ENCODE measurements at places on chromosomes 11 and 22.

- no peak for DNase-seq
Observed at GRCh38 chr22:22168941-22169867, 75.4 kb upstream of the VPREB1 start.

DNA sequence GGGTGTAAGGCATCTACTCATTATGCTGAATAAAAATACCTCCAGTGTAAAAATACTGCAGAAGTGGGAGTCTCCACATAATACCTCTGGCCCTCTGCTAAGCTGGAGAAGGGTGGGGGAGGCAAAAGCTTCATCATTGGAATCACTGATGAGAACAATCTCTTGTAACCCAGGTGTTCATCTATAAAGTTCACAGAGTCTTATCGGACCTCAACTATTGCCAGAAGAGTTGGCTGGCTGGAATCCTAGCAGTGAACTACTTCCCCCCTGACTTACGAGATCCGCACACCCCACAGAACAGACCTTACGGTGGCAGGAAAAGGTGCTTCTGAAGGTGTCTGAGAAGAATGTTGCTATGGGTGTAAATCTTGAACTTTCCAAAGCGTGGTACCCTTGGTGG lies 2.5 kb downstream of the OR8D1 start:
- no peak for DNase-seq

DNA sequence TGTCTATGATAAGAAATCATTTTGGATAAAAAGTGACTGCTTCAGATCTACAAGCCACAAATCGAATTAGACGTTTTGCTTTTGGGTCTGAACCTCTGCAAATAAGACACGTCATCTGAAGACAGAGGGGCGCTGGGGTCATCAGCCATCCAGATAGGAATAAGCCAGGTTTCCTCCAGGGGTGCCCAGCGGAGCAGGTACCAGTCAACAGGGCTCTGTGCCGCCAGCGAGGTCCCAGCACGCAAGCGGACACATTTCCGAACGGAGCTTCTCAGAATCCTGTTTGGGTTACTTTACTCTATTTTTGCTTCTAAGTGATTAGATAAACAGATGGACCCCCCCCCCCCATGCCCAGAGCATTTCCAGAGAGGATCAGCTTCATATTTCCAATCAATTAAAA lies 873.8 kb downstream of the BRD1 start:
- no peak for DNase-seq

- no peak for DNase-seq
Observed at GRCh38 chr22:45893516-45893915, 83.4 kb downstream of the WNT7B start.

DNA sequence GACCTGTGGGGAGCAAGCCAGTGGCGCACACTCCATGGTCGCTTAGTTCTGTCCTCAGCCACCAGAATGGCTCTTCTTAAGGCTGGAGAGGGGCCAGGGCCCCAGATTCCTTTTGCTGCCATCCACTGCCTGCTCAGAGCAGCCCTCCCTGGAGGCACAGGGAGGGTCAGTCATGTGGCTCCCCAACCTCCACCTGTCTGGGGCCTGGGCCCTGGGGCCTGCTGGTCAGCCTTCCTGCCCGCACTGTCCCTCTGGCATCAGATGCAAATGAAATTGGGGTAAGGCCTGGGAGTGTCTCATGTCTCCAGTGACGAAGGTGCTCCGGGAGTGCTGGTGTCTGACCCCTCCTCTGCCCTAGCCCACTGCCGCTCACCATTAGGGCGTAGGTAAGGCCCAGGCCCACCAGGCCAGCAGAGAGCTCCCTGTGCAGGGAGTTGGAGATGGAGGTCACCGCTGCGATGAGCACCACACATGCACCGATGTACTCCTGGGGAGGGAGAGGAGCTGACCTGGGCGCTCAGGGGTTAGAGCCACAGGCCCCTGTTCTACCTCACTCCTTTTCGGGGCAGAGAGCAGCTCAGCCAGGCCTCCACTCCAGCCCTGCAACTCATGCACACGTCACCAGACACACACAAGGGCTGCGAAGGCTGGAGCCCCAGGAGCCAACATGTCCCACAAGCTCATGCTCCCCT lies 9.0 kb upstream of the KCNJ11 start:
- no peak for DNase-seq

DNA sequence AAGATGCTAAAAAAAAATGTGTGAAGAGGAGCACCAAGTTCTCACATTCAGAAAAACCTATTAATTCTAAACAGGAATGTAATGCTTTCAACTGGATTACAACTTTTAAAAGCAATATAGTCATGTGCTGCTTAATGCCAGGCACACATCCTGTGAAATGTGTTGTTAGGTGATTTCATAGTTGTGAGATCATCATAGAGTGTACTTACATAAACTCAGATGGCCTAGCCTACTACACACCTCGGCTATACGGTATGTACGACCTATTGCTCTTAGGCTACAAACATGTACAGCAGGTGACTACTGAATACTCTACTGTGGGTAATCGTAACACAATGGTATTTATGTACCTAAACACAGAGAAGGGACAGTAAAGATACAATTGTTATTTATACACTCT lies 142.3 kb downstream of the RBFOX2 start:
- no peak for DNase-seq

- DNase-seq: no peak
Observed at GRCh38 chr11:65224930-65225278, 36.9 kb upstream of the POLA2 start.

GRCh38 chr22:19554834-19555404 lies 30.7 kb upstream of the CLDN5 start:
- DNase-seq: no peak

- no peak for DNase-seq
Observed at GRCh38 chr11:119419834-119420492, 3.0 kb downstream of the THY1 start.

All from activated T-cell treated with anti-CD3 and anti-CD28 coated beads, Interleukin-2, amount 50 U/mL, for 48 hours (primary cell).